ENCODE measurements at places on chromosomes 4 and X. TPM values are rescaled to one million over a fixed set of nuclear protein-coding genes. Genes with fewer than 3 reads are reported as not detected.
A peak's percentile ranks its signal among the peaks of the same experiment; 100 is the strongest.

The RXFP1 gene
- total RNA-seq: 1.1 TPM

The ADH1B gene
- total RNA-seq: 6.3 TPM

The TDO2 gene
- 0.13 TPM for total RNA-seq

The TLR3 gene
- total RNA-seq: 1.6 TPM

DNA sequence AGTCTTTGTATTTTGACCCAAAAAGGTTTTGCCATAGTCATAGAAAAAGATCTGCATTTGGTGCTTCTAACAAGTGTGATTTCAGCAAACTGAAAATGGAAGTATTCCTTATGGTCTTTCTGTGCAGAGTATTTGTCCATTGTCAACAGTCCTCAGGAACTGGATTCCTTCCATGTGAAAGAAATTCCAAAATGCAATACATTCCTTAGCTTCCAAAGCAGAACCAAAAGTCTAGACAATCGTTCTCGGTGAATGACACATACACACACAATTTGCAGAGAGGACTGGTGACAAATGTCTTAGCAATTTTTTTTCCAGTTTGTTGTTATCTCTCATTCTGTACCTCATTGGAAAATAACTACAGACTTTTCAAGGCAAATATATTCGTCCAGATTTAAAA lies 562.2 kb upstream of the SLIT2 start:
- H3K27me3 ChIP-seq: no peaks in the 10 kb centered on the region
- H3K27ac ChIP-seq: no peak overlapping the region
- DNase-seq: peak; percentile 66
- H3K4me1 ChIP-seq: peaks cover 3% of the 10 kb centered on the region
- H3K4me3 ChIP-seq: no peak overlapping the region

- H3K4me3 ChIP-seq: no peak overlapping the region
- peaks cover 2% of the 10 kb centered on the region for H3K4me1 ChIP-seq
- no peak overlapping the region for H3K27ac ChIP-seq
- no peak for DNase-seq
- H3K27me3 ChIP-seq: peaks cover 4% of the 10 kb centered on the region
- H3K36me3 ChIP-seq: peaks cover 7% of the 10 kb centered on the region
Measured at GRCh38 chrX:7921750-7922149, 5.5 kb downstream of the PNPLA4 start.

GRCh38 chr4:157824021-157824420 lies 348.8 kb downstream of the GASK1B start:
- no peaks in the 10 kb centered on the region for H3K27me3 ChIP-seq
- H3K4me1 ChIP-seq: no peaks in the 10 kb centered on the region
- no peak for DNase-seq
- H3K36me3 ChIP-seq: no peaks in the 10 kb centered on the region
- no peak overlapping the region for H3K4me3 ChIP-seq
- no peak overlapping the region for H3K27ac ChIP-seq

- no peak overlapping the region for H3K27ac ChIP-seq
- H3K4me3 ChIP-seq: no peak overlapping the region
- no peaks in the 10 kb centered on the region for H3K4me1 ChIP-seq
- no peak for DNase-seq
Measured at GRCh38 chr4:139950568-139950967, 203.4 kb downstream of the MAML3 start.

GRCh38 chrX:49838374-49838773 lies 9.3 kb downstream of the PAGE4 start:
- H3K4me1 ChIP-seq: peaks cover 2% of the 10 kb centered on the region
- H3K4me3 ChIP-seq: no peak overlapping the region
- H3K27ac ChIP-seq: no peak overlapping the region
- peak; percentile 31 for DNase-seq
- no peaks in the 10 kb centered on the region for H3K36me3 ChIP-seq
- H3K27me3 ChIP-seq: peaks cover 33% of the 10 kb centered on the region

- H3K27me3 ChIP-seq: no peaks in the 10 kb centered on the region
- DNase-seq: no peak
- no peaks in the 10 kb centered on the region for H3K36me3 ChIP-seq
- no peak overlapping the region for H3K27ac ChIP-seq
- no peak overlapping the region for H3K4me3 ChIP-seq
Measured at GRCh38 chr4:13710246-13710885, 82.8 kb upstream of the BOD1L1 start.

GRCh38 chrX:2192584-2193272 lies 308.0 kb downstream of the DHRSX start:
- no peaks in the 10 kb centered on the region for H3K4me1 ChIP-seq
- H3K27ac ChIP-seq: no peak overlapping the region
- no peak overlapping the region for H3K4me3 ChIP-seq
- no peaks in the 10 kb centered on the region for H3K27me3 ChIP-seq
- H3K36me3 ChIP-seq: no peaks in the 10 kb centered on the region
- no peak for DNase-seq

- DNase-seq: no peak
- no peaks in the 10 kb centered on the region for H3K36me3 ChIP-seq
- H3K27ac ChIP-seq: no peak overlapping the region
- H3K27me3 ChIP-seq: no peaks in the 10 kb centered on the region
- no peak overlapping the region for H3K4me3 ChIP-seq
Measured at GRCh38 chr4:93870876-93871458, 42.4 kb downstream of the ATOH1 start.

DNA sequence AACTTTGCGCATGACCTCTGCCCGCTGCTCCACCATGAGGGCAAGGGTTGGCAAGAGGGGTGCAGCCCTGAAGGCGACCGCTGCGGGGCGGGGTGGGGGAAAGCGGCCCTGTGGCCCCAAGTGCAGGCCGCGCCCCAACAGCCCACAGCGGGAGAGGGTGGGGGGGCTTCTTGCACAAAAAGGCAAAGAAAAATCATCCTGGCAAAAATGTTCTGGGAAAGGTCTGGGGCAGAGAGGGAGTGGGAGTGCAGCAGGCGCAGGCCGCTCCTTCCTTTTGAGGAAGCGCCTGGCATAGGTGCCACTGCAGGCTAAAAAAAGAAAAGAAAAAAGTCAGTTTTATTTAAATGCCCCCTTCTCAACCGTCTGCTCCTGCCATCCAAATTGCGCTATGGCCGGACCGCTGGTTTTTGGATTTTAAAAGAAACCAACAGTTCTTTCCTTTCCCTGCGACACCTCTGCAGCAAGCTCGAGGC lies 1.4 kb downstream of the ARX start:
- H3K27ac ChIP-seq: no peak overlapping the region
- no peaks in the 10 kb centered on the region for H3K36me3 ChIP-seq
- H3K27me3 ChIP-seq: peaks cover 87% of the 10 kb centered on the region
- H3K4me3 ChIP-seq: no peak overlapping the region
- DNase-seq: no peak

DNA sequence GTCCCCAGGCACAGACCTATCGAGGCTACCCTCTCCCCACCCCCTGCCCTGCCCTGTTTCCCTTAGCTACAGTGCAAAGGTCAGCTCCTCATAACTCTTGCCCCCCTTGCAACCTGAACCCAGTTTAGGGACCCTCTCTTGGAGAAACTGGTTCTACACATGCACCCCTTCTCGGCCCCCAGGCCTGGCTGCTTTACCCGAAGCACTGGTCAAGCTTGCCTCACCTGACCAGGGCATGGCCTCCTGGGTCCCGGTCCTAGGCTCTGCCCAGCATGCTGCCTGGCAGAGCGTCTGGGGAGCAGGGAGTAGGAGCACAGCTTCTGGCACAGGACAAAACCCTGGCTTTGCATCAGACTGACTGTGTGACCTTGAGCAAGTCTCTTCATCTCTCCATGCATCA lies 28.0 kb downstream of the ZNF185 start:
- peaks cover 2% of the 10 kb centered on the region for H3K4me1 ChIP-seq
- H3K27ac ChIP-seq: no peak overlapping the region
- DNase-seq: no peak
- H3K27me3 ChIP-seq: peaks cover 7% of the 10 kb centered on the region
- H3K4me3 ChIP-seq: no peak overlapping the region

DNA sequence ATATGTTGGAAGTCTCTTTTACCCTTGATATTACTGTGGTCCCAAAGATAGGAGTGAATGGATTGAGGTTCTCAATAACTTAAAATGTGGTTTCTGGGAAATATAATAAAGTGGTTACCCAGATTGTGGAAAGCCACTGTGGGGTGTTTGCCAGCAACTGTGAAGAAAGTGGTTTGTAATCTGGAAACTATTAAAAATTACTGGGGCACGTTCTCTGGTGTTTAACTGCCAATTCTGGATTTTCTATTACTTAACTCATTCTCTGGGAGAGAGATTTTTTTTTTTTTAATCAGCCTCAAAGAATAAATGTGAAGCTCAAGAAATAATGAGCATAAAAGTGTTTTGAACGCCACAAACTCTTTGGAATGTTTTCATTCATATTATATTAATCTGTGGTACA lies 4.9 kb upstream of the CXCL6 start:
- no peaks in the 10 kb centered on the region for H3K36me3 ChIP-seq
- peaks cover 2% of the 10 kb centered on the region for H3K27me3 ChIP-seq
- no peak overlapping the region for H3K4me3 ChIP-seq
- no peak overlapping the region for H3K27ac ChIP-seq
- H3K4me1 ChIP-seq: peaks cover 2% of the 10 kb centered on the region
- no peak for DNase-seq

GRCh38 chr4:57243076-57243475 lies 132.9 kb upstream of the IGFBP7 start:
- peak overlapping the region; percentile 29 for H3K27ac ChIP-seq
- H3K36me3 ChIP-seq: no peaks in the 10 kb centered on the region
- H3K4me3 ChIP-seq: no peak overlapping the region
- no peaks in the 10 kb centered on the region for H3K27me3 ChIP-seq
- peak; percentile 41 for DNase-seq

DNA sequence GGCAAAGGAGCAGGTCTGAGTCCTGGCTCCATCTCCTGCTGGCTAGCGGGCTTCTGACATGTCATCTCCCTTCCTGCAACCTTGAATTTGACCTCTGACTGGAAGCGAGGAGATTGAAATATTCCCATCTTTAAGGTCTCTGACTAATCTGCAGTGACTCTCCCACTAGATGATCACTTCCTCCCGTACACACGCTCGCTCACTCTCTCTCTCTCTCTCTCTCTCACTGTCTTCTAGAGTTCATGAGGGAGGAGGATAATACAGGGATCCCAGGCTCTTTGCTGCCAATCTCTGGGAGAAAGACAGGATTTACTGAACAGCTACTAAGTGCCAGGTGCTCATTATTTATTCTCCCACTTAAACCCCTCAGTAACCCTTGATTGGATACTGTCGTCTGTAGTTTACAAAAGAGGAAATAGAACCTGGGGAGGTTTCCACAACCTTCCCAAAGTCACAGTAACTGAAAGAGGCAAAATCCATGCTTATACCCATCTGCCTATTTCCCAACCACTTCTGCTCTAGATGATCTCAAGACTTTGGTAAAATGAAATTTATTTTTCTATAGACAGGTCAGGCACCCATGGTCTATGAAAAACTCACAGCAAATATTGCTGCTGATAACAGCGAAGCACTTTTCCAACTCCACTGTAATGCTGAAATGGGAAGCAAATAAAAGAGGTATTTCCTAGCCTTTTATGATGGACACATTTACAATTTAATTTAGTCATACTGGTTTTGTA lies 193.5 kb upstream of the C1QTNF7 start:
- peak overlapping the region; percentile 71 for H3K27ac ChIP-seq
- peaks cover 33% of the 10 kb centered on the region for H3K4me1 ChIP-seq
- no peaks in the 10 kb centered on the region for H3K36me3 ChIP-seq
- no peak overlapping the region for H3K4me3 ChIP-seq
- H3K27me3 ChIP-seq: no peaks in the 10 kb centered on the region

DNA sequence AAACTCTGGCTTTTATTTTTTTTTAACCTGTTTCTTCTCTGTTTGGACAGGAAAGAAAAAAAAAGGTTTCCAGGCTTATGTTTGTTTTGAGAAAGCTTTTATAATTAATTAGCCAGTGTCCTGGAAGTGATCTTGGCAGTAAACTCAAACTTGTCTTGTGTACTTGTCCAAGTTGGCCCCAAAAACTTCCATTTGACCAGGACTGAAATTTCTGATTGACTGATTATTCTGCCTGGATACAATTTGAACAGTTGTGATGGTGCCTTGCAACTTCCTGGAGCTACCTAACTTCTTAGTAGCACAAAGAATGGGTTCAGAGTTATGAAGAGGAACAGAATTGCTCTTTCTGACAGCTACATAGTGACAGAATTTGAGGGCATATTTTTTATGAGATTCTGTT lies 62.0 kb downstream of the SLC4A4 start:
- DNase-seq: peak; percentile 40
- H3K4me1 ChIP-seq: no peaks in the 10 kb centered on the region
- H3K4me3 ChIP-seq: no peak overlapping the region
- H3K27me3 ChIP-seq: no peaks in the 10 kb centered on the region
- no peak overlapping the region for H3K27ac ChIP-seq
- H3K36me3 ChIP-seq: no peaks in the 10 kb centered on the region

DNA sequence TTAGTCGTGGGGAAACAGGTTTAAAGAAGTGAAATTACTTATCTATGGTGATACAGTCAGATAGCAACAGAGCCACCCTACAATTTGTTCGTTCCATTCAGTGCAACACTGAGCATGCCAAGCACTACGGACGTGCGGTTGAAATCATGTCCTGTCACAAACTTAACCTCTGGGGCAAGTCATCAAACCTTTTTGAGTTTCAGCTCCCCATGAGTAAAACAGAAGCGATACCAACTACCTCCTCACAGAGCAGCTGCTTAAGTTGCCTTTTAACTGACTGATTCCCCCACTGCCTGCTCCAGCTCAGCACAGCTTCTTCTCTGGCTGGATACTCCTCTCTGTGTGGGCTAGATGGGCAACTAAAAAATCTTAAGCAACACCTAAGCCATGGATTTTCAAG lies 36.0 kb downstream of the LHFPL1 start:
- no peak for DNase-seq
- no peaks in the 10 kb centered on the region for H3K36me3 ChIP-seq
- no peak overlapping the region for H3K27ac ChIP-seq
- peaks cover 13% of the 10 kb centered on the region for H3K27me3 ChIP-seq
- no peaks in the 10 kb centered on the region for H3K4me1 ChIP-seq

DNA sequence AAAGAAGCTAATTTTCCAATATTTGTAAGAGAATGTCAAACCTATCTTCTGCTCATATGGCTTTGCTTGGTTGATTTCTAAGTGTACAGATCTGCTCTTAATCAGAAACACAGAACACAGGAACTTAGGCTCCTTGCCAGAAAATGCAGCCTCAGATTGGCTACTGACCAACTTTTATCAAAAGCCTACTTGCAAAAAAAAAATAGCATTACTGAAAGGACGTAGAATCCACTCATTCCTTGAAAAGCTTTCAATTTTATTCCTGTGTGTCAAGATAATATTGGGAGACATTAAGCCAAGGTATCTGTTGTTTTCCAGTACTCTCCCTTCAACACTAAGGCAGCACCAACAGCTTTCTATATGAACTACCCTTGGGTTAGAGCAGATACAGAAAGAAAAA lies 127.6 kb upstream of the INTU start:
- H3K27me3 ChIP-seq: no peaks in the 10 kb centered on the region
- no peak overlapping the region for H3K27ac ChIP-seq
- H3K4me1 ChIP-seq: peaks cover 5% of the 10 kb centered on the region
- H3K36me3 ChIP-seq: no peaks in the 10 kb centered on the region

GRCh38 chr4:61841714-61842113 lies 641.6 kb downstream of the ADGRL3 start:
- H3K4me3 ChIP-seq: no peak overlapping the region
- H3K36me3 ChIP-seq: no peaks in the 10 kb centered on the region
- H3K4me1 ChIP-seq: no peaks in the 10 kb centered on the region
- no peak for DNase-seq
- no peak overlapping the region for H3K27ac ChIP-seq

DNA sequence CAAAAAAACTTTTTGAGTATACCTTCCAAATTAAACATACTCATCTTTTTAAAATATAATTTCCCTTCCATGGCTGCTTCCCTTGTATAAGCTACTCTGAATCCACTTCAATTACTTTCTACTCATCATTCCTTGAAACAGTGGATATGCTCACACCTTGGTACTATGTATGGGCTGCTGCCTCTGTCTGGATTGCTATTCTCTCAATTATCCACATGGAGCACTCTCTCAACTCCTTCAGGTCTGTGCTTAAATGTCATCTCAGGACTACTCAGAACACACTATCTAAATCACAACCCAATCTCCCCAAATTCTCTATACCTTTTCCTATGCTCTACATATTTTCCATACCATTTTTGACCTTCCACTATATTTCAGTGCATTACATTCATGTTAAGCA lies 898.9 kb upstream of the EPHA5 start:
- H3K27ac ChIP-seq: no peak overlapping the region
- H3K36me3 ChIP-seq: no peaks in the 10 kb centered on the region
- no peaks in the 10 kb centered on the region for H3K27me3 ChIP-seq

All from muscle of leg (tissue), 16 donors.